ENCODE measurements at places on chromosomes 6 and 20.

GRCh38 chr6:132530293-132530974 lies 7.6 kb upstream of the TAAR9 start:
- DNase-seq = peak; percentile 25

DNA sequence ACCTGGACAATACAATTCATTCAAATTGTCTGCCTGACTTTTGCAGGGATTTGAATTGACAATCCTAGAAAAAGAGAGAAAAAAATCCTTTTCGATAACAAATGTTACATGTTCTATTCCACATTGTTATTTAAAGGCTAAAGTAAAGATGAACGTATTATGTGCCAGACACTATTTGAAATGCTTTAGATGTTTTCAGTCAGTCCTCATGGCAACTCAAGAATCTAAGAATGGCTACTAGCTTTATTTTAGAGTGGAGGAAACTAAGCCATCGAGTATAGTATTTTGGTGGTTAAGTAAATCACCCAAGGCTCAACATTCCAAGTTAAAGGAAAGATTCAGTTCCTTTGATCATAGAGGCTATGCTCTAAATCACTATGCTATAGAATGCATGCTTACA lies 558.6 kb upstream of the MAN1A1 start:
- no peak for DNase-seq

DNA sequence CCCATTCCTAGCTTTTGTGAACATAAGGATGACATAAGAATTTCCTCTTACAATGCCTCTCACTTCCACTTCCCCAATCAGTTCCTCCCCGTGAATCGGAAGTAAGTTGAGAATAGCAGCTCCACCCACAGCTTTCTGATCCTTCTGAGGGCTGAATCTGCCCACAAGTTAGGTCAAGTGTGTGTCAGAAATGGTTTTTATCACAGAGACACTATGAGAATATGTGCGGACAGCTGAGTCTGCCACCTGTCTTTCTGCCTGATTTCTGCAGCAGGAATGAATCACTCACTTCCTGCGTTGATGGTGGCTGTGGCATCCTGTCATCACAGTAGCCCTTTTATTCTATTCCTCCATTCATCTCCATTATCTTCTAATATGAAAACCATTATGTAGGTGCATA lies 70.2 kb downstream of the RIN2 start:
- peak; percentile 59 for DNase-seq

- no peak for DNase-seq
These were observed 29.3 kb upstream of the EMILIN3 start for GRCh38 chr20:41395667-41396664.

DNA sequence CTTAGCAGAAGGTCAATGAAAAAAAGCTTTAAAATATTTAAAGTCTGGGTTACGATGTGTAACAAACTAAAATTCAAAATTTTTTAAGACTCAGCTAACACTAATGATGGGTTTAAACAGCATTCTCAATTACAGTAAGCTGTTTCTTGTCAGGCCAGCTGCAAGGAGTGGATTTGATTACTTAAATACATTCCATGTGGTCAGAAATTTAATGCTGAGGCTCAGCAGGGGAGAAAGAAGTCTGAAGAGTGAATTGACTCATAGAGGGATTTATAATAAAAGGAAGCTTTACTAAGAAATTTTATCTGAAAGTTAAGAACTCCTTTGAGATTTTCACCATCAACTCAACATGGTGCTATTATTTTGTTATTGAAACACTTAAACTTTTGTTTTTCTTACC lies 398.6 kb downstream of the KHDRBS2 start:
- no peak for DNase-seq

DNA sequence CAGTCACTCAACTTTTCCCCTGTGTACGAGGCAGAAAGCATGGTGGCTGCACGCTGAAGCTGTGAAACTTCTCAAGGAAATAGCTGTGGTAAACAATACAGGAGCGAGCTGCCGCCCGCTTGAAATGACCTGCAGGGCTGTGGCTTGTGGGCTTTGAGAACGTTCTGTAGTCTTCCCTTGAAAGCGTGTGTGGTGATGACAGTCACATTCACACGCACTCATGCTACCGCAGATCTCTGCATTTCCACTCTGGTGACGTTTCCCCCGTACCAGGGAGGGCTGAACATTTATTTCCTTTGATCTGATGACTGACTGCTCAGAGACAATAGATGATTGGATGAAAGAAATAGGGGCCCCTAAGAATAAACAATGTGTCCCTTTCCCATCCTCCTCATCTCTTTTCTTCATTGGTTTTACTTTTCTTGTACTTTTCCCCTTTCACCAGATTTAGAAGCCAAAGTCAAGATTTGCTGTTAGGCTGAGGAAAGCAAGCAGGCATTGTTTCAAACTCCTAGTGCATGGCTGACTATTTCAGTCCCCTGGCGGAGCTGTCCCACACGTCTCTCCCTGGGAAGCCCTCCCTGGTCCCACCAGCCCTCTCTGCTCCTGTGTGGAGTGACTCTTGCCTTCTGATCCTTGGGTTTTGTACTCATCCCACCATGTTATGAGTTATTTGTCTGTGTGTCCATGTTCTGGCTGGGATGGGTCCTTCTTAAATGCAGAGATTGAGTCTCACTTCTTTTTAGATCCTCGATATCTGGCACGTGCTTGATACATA lies 3.9 kb downstream of the SYTL3 start:
- no peak for DNase-seq

- DNase-seq = no peak
These were observed 8.1 kb downstream of the PTPRK start for GRCh38 chr6:128512296-128512695.

DNA sequence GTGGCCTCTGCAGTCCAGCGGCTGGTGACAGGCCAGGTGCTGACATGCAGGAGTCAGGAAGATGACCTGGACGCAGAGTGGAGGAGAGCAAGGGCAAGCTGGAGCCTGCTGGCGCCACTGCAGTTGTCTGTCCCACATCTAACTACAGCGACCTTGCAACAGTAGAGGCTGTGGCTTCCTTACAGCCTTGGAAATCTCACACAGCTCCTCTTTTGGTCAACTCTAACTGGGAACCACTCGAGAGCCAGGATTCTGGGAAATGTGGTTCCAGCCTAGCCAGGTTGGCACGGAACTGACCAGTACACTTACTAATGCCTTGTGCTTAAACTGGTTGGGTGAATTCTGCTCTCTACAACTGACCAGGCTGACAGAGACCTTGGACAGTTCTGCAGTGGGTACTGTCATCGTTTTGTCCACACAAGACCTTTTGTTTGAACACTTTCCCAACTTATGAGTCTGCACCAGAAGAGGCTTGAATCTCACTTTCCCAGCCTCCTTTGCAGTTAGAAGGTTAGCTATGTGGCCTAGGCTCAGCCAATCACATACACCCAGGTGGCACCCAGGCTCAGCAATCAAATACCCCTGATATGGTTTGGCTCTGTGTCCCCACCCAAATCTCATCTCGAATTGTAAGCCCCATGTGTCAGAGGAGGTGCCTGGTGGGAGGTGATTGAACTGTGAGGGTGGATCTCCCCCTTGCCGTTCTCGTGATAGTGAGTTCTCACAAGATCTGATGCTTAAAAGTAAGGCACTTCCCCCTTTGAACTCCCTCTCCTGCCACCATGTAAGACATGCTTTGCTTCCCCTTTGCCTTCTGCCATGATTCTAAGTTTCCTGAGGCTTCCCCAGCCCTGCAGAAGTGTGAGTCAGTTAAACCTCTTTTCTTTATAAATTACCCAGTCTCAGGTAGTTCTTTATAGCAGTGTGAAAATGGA lies 153.5 kb downstream of the ZMYND8 start:
- no peak for DNase-seq

GRCh38 chr20:19260412-19261090 lies 48.1 kb downstream of the SLC24A3 start:
- DNase-seq = peak; percentile 10

- DNase-seq = no peak
These were observed 22.7 kb downstream of the TFEB start for GRCh38 chr6:41712651-41713103.

DNA sequence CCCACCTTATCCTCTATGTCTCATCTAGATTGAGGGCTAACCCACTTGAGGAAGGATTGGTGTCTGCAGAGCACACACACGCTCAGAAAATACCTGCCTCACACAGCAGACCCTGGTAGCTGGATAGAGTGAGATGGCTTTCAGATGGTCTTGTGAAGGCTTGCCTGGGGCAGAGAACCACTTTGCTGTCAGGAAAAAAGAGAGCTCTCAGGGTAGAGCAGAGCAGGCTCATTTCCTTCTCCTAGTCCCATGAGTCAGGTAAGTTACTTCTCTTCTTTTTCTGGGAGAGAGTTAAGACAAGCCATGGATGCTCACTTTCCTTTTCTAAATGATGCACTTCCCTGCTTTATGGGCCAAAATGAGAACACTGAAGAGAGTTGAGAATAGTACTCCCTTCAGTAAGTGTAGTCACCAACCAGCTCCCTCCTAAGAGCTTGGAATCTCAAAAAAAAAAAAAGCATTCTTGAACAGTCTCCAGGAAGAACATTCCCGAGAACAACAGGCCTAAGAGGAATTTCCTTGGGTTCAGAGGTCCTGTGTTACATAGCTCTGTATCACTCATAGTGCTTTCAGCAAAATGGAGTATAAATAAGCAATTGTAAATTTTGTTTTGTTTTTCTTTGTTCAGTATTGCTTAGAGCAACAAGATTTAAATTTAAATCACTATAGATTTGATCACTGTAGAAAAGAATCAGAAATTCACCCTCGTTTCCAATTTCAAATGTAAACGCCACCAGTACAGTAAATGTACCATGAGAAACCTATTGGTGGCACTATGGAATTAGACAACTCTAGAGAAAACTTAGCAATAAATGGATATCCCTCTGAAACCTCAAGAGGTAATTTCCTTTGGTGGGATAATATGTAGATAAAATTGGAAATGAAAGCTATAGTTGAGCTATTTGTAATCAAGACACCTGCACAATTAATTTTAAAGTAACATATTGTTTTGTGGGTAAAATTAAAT lies 530.3 kb downstream of the RFPL4B start:
- peak; percentile 9 for DNase-seq

DNA sequence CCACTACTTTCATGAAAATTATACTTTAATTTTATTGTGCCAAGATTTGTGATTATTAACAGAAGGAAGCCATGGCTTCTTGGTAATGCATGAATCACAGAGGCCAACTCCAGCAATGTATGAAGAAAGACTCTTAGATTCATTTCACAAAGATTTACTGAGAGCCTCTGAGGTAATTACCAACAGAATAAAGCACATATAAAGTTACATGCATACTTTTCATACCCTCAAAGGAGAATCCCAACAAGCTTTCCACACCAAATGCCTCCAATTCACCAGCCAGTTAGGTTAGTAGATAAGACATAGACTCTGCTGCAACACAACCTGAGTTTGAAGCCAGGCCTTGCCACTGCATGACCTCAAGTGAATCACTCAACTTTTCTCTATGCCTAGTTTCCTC lies 41.9 kb downstream of the HBS1L start:
- no peak for DNase-seq

- DNase-seq = no peak
These were observed 219.0 kb downstream of the NKAIN2 start for GRCh38 chr6:124022641-124023040.

- DNase-seq = peak; percentile 37
These were observed 1.5 kb downstream of the GPANK1 start for GRCh38 chr6:31663126-31663960.

GRCh38 chr20:2559651-2560050 lies 23.3 kb downstream of the TMC2 start:
- DNase-seq = no peak

- DNase-seq = peak; percentile 94
These were observed 35.2 kb downstream of the JPH2 start for GRCh38 chr20:44151621-44152416.

DNA sequence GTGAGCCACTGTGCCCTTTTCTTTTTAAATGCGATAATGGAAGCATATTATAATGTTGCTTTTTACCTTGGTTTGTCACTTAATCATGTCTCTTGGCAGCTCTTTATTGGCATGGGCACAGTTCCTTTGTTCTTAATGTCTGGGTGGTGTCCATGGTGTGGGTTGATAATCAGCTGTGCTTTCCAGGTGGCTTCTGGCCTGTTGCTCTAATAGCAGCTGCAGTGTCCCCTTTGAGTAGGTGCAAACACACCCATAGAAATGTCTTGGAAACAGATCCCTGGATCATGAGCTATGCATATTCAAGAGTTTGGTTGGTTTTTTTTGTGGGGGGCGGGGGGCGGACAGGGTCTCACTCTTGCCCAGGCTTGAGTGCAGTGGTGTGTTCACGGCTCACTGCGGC lies 29.9 kb downstream of the EFCAB8 start:
- no peak for DNase-seq

DNA sequence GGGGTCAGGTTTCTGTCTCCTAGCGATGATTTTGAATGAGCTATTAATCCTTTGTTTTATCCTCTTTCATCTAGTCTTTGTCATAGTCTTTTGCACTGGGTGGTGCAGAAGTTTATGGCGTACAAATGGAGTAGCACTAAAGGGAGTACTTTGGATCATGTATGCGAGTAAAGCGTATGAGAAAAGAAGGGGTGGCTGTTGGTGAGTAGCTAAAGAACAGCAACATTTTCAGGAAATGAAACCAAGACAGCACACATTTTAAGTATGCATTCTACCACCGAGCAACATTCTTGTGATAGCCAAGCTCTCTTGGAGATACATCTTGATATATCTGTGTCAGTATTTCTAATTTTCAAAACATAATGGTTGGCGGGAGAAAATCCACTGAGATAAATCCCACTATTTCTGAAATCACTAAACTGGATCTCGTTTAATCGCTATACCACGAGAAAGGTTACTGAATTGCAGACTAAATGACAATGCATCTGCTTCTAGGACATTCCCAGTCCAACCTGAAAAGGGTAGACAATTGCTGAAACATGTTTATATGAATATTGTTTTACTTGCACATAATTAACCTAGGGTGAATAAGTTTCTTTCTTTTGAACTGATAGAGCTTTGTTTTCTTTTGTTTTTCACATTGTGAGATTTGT lies 196.1 kb downstream of the TRIM27 start:
- DNase-seq = no peak

DNA sequence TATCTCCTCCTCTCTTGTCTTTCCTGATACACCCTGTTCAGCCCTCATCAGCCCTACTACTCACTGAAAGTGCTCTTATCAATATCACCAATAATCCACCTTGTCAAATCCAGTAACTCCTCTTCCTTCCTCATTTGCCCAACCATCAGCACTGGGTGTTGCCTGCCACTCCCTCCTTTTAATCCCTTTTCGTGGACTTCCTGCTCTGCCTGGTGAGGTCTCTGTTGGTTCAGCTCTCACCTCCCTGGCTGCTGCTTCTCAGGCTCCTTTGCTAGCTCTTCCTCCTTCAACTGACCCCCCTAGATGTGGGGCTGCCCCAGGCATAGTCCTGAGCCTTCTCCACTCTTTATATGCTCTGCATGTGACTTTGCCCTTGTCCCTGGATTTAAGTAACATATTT lies 92.5 kb downstream of the PREP start:
- no peak for DNase-seq

- no peak for DNase-seq
These were observed 262.2 kb downstream of the EYA4 start for GRCh38 chr6:133503336-133503729.
